ENCODE measurements at places on chromosomes 7 and 10.

DNA sequence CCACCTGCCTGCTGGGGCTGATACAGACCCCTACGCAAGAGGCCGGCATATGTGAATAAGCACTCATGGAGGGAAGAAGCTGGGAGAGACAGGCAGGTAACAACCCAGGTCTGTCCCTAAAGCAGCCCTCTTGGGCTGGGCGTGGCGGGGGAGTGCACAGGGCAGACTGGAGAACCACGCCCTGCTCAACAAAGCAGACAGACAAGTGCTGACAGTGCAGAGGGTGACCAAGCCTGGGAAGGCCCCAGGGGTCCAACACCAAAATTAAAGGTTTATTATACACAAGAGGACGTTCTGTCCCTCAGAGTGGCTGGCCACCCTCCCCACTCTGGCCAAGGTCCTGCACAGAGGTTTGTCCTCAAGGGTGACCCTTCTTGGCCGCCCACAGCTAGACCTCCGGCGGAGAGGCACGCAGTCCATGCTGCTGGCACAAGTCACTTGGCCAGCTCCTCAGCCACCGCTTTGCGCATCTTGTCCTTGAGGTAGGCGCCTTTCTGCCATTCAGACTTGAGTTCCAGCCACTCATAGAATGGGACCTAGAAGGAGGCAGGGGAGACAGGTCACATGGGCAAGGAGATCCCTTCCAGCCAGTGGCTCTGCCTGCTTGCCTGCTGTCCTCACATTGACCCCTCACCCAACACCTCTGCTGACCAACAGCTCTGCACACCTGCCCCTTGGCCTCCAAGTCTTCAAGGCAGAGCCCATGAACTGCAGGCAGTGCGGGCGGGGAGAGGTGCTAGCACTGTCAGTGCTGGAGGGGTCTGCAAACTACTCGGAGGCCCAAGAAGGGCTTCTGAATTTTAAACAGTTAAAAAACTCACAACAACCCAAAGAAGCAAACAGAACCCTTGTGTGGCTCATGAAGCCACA is 11.4 kb upstream of the NACAD start:
- DNase-seq = no peak

- DNase-seq = no peak
Observed at GRCh38 chr10:52757773-52758172, 14.8 kb downstream of the MBL2 start.

DNA sequence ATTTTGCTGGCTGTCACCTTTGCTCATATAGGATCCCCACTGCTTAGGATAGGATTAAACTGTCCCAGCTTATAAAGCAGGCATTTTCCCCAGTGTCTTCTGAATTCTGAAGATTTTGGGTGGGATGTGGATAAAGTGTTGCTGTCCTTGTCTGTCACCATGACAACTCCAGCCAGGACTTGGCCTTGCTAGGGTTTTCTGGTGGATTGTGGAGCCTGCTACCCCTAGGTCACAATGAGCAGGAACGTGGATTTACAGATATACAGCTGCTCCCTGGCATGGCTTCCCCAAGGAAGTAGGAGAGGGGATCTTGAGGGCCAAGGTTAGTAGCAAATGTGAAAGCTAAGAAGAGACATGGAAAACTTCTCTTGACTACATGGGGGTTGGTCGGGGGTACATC is 220.7 kb downstream of the WDR11 start:
- DNase-seq = no peak

- DNase-seq = no peak
Observed at GRCh38 chr10:100100651-100101184, 19.0 kb upstream of the CPN1 start.

DNA sequence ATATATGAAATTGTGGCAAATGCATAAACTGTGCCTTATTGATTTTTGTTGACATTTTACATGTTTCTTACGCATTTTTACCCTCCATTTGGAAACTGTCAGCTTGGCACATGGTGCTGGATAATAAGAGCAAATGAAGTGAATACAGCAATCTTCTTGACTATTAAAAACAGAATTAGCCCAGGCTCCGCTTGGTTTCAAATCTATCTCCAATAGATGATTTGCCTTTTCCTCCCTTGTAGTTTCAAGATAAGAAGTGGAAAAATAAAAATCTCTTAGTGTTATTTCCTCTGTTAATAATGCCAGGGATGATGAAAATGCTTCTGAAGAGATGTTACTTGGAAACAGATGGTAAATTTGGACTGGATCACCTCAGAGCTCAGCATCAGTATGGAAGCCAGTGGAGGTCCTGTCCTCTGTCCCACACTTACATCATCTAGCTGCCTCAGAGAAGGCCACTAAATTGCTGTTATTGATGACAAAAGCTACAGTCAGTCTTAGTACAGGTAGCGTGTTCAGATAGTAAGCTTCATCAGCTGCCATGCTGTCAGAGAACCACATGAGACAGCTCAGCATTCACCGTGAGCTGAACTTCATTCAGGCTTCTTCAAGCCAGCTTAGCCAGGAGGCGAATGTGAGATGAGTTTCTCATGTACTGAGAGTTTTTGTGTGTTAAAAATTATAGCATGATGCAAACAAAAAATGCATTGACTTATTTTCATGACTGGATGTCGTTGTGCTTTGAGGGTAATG is 246.8 kb downstream of the CELF2 start:
- DNase-seq = no peak

GRCh38 chr7:18064242-18064838 is 36.7 kb upstream of the PRPS1L1 start:
- no peak for DNase-seq

DNA sequence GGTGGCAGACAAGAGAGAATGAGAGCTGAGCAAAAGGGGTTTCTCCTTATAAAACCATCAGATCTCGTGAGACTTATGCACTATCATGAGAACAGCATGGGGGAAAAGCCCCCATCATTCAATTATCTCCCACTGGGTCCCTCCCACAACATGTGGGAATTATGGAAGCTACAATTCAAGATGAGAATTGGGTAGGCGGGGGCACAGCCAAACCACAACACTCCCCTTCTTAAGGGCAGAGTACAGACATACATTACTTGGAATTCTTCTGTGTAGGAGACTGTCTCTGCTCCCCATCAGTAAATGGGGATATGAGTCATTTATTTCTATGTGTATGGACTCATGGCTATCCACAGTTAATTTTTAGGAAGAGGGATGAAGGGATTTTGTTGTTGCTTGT is 31.2 kb downstream of the FAM171A1 start:
- no peak for DNase-seq

DNA sequence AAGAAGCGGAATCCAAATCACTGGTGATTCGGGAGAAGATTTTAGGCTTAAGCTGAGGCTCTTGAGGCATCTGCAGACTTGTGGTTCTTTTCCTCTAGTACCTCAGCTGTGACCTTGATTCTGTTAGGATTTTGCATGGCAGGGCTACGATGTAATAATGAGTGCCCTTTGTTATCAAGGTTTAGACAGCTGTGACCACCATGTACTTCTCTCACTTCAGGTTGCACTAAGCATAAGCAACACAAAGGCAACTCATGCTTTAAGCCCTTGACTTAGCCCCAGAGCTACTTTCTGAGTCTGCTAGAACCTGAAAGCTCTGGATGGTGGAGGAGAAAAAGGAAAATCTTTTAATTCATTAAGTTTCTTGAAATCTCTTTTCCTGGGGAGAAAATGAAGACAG is 1052.3 kb upstream of the PHF14 start:
- DNase-seq = no peak

GRCh38 chr7:47787249-47788069 is 160.8 kb downstream of the PKD1L1 start:
- no peak for DNase-seq

GRCh38 chr7:56174875-56175760 is 58.9 kb upstream of the NUPR2 start:
- DNase-seq = no peak

- no peak for DNase-seq
Observed at GRCh38 chr10:944034-944831, 12.7 kb upstream of the LARP4B start.

DNA sequence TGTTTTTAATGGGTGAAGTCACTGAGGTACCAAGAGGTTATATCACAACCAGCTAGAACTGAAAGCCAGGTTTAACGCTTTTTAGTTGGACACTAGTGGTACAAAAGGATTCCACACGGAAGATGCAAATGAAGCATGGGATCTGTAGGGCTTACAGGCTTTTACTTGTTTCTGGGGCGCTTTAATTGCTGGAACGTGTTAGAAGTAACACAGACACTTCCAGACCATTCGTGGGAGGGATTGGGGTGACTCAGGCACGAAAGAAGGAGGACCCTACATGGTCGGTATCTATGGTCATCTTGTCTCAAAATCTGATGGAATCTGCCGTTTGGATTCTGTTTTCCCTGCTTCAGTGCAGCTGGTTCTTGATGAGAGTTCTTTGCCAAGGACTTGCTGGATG is 1.0 kb downstream of the YKT6 start:
- DNase-seq = no peak

GRCh38 chr7:6653071-6654003 is 16.2 kb downstream of the ZNF316 start:
- no peak for DNase-seq

DNA sequence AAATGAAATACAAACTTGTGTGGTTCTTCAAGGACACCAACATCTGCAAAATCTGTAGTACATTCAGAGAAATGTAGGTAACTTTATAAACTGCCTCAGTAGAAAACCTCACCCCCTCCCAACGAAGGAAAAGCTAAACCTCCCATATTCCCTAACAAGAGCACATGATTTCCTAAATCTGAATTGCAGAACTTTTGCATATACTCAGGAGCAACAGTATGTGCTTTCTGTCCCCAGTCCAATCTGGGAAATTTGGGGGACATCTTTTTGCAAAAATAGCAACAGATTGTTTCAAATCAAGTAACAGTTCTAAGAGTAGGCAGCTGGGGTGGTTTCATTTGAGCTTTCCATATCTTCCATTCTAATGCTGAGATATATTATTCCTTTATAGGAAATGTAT is 15.8 kb upstream of the MSS51 start:
- no peak for DNase-seq

DNA sequence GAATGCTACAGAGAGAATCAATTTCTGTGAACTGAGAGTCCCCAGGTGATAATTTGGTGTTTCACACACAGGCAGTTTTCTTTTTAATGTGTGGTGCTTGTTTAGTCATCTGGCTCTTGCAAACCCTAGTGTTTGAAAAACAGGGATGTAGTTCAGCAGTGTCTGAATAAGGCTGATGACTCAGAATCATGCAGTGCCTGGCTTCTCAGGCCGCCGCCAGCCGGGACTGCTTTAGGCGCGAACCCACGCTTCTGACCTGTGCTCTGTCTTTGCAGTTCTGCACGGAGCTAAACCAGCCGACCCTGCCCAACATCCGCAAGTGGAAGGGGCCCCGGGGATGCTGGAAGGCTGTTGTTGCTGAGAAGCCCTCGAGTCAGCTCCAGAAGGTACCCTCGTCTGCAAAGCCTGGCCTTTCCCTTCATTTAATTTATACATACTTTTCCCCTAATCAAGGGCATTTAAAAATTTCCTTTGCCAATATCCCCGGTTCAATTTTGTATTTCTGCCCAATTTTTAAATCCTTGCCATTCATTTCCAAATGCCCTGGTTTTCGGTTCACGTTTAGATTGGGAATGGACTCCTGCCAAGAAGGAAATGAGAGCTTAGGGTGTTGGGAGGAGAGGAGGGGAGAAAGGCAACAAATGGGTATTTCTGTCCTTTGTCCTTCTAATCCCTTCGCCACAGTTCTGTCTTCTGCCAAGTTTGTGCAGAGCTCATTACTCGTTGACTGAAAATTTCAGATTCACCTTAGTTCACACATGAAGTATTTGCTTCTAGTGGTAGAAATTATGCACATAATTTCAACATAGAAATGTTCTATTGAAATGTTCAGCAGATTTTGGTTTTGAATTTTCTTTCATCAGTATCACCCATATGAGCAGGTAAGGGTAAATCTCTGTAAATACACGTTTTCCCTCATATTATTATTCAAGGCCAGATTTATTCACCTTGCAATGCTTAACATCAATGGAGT is 108.5 kb upstream of the ANLN start:
- no peak for DNase-seq

DNA sequence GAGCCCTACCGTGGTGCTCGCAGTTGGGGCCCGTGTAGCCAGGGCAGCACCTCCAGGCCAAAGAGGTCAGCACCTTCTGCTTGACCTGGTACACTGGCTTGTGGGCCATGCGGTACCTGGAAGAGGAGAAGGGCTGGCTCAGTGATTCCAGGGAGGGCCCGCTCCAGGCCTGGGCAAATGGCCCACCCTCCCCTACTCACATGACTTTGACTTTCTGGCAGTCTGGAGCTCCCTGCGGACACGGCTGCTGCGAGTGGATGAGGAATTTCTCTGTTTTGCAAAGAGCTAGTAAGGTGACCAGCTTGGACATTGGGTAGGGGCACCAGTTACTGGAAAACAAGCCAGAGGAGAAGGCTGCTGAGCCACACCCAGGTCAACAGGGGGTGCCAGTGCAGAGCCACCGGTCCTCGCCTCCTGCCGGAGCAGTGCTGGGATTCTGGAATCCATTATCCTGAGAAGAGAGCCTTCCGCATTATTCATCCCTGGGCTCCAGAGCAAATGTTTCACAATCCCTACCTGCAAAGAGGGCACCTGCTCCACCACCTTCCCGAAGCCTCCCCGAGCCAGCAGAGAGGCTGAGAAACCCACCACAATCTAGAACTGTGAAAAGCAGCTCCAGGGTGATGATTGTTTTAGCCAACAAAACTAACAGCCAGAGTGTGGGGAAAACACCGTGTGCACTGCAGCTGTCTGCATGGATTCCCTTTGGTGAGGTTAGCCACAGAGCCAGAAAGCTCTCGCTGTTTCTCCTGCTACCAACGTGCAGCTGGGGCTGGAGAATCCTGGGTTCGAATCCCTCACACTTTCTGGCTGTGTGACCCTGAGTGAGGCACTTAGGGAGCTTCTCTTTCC is 11.8 kb downstream of the MMRN2 start:
- no peak for DNase-seq

- no peak for DNase-seq
Observed at GRCh38 chr7:112990624-112991023, 96.0 kb downstream of the GPR85 start.

DNA sequence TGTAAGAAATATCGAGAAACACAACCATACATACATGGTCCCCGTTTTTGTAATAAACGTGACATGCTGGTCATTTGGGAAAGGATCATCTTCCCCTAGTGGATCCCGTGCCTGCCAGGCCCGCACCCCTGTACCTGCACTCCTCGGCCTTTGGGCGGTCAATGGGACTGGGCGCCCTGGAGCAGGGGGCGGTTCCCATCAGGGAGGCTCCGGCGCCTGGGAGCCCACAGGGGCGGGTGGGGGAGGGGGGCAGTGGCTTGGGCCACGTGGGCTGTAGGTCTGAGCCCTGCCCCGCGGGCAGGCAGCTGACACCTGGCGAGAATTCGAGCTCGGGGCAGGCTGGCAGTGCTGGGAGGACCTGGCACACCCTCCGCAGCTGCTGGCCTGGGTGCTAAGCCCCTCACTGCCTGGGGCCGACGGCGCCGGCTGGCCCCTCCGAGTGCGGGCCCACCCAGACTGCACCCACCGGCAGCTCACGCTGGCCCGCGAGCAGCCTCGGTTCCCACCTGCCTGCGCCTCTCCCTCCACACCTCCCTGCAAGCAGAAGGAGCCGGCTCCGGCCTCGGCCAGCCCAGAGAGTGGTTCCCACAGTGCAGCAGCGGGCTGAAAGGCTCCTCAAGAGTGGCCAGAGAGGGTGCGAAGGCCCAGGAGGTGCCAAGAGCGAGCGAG is 361.6 kb upstream of the GRM3 start:
- DNase-seq = no peak

- no peak for DNase-seq
Observed at GRCh38 chr10:132406750-132407149, 9.8 kb downstream of the PWWP2B start.

All from activated naive CD4-positive, alpha-beta T cell (primary cell).